Upper lobe of left lung (tissue), 6 donors: ENCODE measurements at places on chromosomes 2 and 18.

DNA sequence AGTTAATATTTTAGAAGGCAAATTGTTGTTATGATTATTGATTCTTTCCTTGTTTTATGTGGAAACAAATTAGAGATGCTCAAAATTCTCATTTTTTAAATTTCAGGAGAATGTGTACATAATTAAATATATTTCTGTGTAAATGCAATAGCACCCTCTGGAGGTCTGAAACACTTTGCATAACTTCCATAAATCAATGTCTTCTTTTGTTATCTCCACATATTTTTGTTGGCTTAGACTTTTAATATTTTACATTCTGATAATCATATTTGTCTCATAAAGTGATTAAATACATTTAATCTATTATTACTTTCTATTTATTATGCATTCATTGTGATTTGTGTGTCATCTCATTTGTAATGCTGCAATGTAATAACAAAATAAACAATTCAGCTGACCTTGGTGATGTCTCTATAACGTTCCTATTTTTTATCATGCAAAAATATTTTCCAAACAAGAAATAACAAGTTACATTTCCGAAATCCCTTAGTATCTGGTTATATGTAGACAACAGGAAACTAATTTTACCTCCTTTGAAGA, 201.8 kb upstream of the GALNT5 start:
- DNase-seq, result no peak
- no peaks in the 10 kb centered on the region for H3K4me1 ChIP-seq
- no peak overlapping the region for H3K4me3 ChIP-seq
- H3K27ac ChIP-seq, result no peak overlapping the region

GRCh38 chr18:12852566-12853315, 31.3 kb downstream of the PTPN2 start:
- H3K27me3 ChIP-seq, result no peaks in the 10 kb centered on the region
- H3K4me3 ChIP-seq, result no peak overlapping the region
- peaks cover 17% of the 10 kb centered on the region for H3K4me1 ChIP-seq
- H3K27ac ChIP-seq, result no peak overlapping the region
- no peaks in the 10 kb centered on the region for H3K36me3 ChIP-seq

- peaks cover 6% of the 10 kb centered on the region for H3K27me3 ChIP-seq
- H3K4me3 ChIP-seq, result peak overlapping the region; percentile 73
- no peaks in the 10 kb centered on the region for H3K36me3 ChIP-seq
- peak overlapping the region; percentile 93 for H3K27ac ChIP-seq
Observed at GRCh38 chr18:25348386-25349130, 3.4 kb downstream of the ZNF521 start.

- no peaks in the 10 kb centered on the region for H3K36me3 ChIP-seq
- no peak overlapping the region for H3K27ac ChIP-seq
- H3K27me3 ChIP-seq, result no peaks in the 10 kb centered on the region
- DNase-seq, result no peak
- H3K4me1 ChIP-seq, result no peaks in the 10 kb centered on the region
Observed at GRCh38 chr18:3468066-3468705, 18.2 kb downstream of the TGIF1 start.

DNA sequence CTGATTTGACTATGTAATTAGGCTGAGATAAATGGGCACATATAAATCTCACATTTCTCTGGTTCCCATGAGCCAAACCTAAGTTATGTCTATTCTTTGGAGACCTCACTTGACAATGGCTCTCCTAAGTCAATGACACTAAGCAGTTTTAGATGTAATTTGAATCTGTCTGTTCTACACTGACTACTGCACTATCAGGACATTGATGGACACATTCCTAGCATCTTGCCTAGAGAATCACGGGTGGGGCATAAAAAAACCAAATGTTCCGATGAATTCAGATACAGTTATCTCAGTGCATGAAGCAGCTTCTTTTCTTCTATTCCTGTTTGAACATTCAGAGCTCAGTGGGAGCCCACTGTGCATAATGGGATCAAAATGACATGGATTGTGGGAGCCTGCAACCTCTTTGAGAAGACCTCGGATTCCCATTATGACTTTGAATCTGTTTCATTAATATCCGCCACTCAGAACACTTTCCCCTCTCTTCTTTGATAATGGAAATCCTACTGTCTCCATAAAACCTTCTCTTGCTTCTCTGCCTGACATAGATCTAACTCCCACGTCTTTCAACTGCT, 110.8 kb downstream of the FSHR start:
- H3K4me3 ChIP-seq, result no peak overlapping the region
- H3K27me3 ChIP-seq, result no peaks in the 10 kb centered on the region
- no peaks in the 10 kb centered on the region for H3K36me3 ChIP-seq
- H3K27ac ChIP-seq, result no peak overlapping the region
- DNase-seq, result no peak

GRCh38 chr2:64359171-64359891, 94.6 kb upstream of the LGALSL start:
- H3K27ac ChIP-seq, result no peak overlapping the region
- no peak for DNase-seq
- H3K4me3 ChIP-seq, result no peak overlapping the region

GRCh38 chr2:167862296-167862695, 385.1 kb downstream of the STK39 start:
- H3K27me3 ChIP-seq, result no peaks in the 10 kb centered on the region
- DNase-seq, result no peak
- H3K36me3 ChIP-seq, result no peaks in the 10 kb centered on the region
- no peak overlapping the region for H3K27ac ChIP-seq
- H3K4me1 ChIP-seq, result no peaks in the 10 kb centered on the region
- H3K4me3 ChIP-seq, result no peak overlapping the region

GRCh38 chr2:207142461-207142860, 23.3 kb downstream of the KLF7 start:
- H3K27ac ChIP-seq, result peak overlapping the region; percentile 94
- no peaks in the 10 kb centered on the region for H3K27me3 ChIP-seq
- no peaks in the 10 kb centered on the region for H3K36me3 ChIP-seq
- DNase-seq, result no peak
- H3K4me3 ChIP-seq, result no peak overlapping the region
